ENCODE measurements at places on chromosomes 11 and 22. TPM values are rescaled to one million over a fixed set of nuclear protein-coding genes. Genes with fewer than 3 reads are reported as not detected.

- H3K4me3 ChIP-seq = no peak overlapping the region
- H3K27me3 ChIP-seq = no peaks in the 10 kb centered on the region
- H3K27ac ChIP-seq = no peak overlapping the region
- no peaks in the 10 kb centered on the region for H3K36me3 ChIP-seq
- DNase-seq = no peak
Measured at GRCh38 chr11:27076121-27076589, 35.5 kb downstream of the BBOX1 start.

- DNase-seq = no peak
- H3K4me1 ChIP-seq = no peaks in the 10 kb centered on the region
- H3K27ac ChIP-seq = no peak overlapping the region
- no peaks in the 10 kb centered on the region for H3K27me3 ChIP-seq
- H3K36me3 ChIP-seq = no peaks in the 10 kb centered on the region
Measured at GRCh38 chr11:42315846-42316245, 856.4 kb upstream of the LRRC4C start.

DNA sequence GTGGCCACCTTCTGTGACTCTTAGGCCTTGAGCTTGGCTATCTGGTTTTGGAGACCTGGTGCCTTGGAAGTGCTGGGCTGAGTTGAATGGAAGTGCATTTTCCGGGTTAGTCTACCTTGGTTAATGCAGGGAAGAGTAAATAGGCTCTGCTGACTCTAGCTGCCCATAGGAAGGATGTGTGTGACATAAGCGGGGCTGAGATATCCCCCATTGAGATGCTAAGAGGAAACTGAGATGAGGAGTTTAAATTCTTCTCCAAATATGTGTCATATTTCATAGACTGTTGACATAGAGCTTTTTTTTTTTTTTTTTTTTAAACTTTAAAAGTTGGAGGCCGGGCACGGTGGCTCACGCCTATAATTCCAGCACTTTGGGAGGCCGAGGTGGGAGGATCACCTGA, 30.8 kb downstream of the ZNRF3 start:
- H3K36me3 ChIP-seq = no peaks in the 10 kb centered on the region
- DNase-seq = no peak
- no peak overlapping the region for H3K4me3 ChIP-seq
- no peaks in the 10 kb centered on the region for H3K4me1 ChIP-seq
- H3K27me3 ChIP-seq = no peaks in the 10 kb centered on the region

Gene ZNF214
- total RNA-seq = not detected

Gene TRPM5
- not detected for total RNA-seq

Gene GAL3ST1
- total RNA-seq = 0.46 TPM

GRCh38 chr11:12044799-12045198, 36.4 kb upstream of the DKK3 start:
- H3K27me3 ChIP-seq = no peaks in the 10 kb centered on the region
- DNase-seq = peak; percentile 10
- no peak overlapping the region for H3K4me3 ChIP-seq
- H3K36me3 ChIP-seq = no peaks in the 10 kb centered on the region
- H3K4me1 ChIP-seq = no peaks in the 10 kb centered on the region

Gene TSGA10IP
- total RNA-seq = not detected

Gene TYR
- total RNA-seq = not detected

DNA sequence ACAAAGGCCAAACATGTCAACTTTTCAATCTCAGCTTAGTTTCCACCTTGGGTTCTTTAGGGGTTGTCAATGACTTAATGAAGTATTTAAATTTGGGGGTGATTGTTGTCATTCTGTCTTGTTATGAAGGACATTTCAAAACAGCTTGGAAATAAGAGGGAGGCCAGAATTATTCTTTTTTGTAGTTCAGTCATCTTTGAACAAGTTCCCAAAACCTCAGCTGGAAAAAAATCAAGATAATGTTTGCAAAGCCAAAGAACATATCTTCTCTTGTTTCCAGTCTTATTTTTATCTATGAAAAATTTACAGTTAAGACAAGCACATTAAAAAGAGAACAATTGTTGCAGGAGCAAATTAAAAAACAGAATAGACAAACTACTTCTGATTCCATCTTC, 612.8 kb downstream of the INSC start:
- H3K27me3 ChIP-seq = no peaks in the 10 kb centered on the region
- H3K4me1 ChIP-seq = no peaks in the 10 kb centered on the region
- no peak overlapping the region for H3K4me3 ChIP-seq

Gene OR8B3
- total RNA-seq = not detected

GRCh38 chr11:46363031-46363407, 15.8 kb downstream of the DGKZ start:
- DNase-seq = no peak
- H3K4me3 ChIP-seq = no peak overlapping the region
- no peaks in the 10 kb centered on the region for H3K36me3 ChIP-seq
- peaks cover 30% of the 10 kb centered on the region for H3K4me1 ChIP-seq
- H3K27me3 ChIP-seq = no peaks in the 10 kb centered on the region
- H3K27ac ChIP-seq = no peak overlapping the region

DNA sequence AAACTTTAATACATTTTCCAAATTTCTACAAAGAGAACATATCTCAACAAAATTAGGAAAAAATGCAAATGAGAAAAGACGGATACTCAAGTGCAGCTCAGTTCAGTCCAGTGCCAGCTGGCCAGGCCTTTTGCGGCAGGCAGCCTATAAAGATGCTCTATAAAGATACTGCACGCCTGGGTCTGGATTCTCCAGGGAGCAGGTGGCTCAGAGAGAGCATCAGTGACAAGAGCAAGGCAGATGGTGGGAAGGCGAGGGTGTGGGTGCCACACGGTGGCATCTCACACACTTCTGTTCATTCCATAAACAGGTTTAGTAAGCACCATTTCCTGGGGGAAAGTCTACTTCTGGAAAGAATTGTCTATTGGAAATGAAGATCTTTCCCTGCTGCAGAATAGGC, 18.1 kb upstream of the SCN3B start:
- H3K4me3 ChIP-seq = no peak overlapping the region
- H3K27me3 ChIP-seq = no peaks in the 10 kb centered on the region
- H3K27ac ChIP-seq = no peak overlapping the region
- H3K4me1 ChIP-seq = no peaks in the 10 kb centered on the region
- H3K36me3 ChIP-seq = no peaks in the 10 kb centered on the region

DNA sequence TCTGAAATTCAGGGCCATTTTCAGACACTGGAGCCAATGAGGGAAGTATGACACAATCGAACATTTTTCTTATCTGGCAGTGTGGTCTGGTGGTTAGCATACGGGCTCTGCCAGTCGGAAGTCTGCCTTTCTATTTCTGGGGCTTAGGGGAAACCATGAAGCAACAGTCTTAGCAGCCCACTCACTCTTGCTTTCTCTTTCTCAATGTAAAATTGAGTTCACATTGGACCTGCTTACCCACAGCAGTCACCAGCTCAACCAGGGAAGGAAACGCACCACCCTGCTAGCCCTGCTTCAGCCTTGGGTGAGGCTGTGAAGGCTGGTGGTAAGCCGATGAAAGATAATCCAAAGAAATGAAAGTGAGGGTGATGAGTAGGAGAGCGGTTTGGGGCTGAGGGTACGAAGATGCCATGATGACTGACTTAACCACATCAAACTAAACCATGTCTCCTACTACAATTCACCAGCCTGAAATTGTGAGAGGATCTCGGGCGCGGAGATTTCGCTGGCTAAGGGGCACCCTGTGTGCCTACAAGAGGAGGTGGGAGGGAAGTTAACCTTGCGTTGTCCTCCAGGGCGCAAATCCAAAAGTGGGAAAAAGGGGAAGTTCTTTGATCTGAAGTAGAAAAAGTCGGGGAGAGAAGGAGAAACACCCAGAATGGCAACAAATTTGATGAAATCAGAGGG, 2.0 kb upstream of the LMO2 start:
- DNase-seq = peak; percentile 84
- H3K36me3 ChIP-seq = no peaks in the 10 kb centered on the region
- peak overlapping the region; percentile 60 for H3K4me3 ChIP-seq

DNA sequence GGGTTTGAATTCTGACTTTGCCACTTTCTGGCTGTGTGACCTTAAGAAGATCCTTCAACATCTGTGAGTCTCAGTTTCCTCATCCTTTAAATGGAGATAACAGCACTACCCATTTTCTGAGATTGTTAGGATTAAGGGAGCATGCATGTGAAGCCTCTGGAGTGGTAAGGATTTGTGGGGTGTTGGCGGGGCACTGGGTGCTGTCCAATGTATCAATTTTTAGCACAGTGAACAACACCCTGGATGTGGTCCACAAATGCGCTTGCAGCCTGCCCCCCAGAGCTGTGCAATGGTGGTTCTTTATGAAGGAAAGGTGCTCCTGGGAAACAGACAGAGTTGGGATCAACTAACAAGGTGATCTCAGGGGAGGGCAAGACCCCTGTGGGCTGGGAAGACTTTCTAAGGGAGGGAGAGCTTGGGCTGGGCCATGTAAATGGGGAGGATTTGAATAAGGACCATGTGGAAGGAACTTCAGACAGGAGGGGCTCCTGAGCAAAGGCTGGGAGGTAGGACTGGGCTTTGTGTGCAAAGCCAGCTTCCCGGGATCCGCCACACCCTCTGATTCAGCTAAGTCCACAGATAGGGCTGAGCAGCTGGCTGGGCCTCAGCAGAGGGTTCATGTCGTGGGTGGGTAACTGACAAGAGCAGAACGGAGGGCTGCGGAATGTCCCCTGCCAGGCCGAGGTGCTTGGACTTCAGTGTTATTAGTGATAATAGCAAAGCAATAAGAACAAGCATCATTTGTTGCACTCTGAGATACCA, 22.7 kb upstream of the RASD2 start:
- H3K4me1 ChIP-seq = no peaks in the 10 kb centered on the region
- peaks cover 35% of the 10 kb centered on the region for H3K27me3 ChIP-seq
- H3K36me3 ChIP-seq = no peaks in the 10 kb centered on the region
- DNase-seq = no peak

Gene RBM4
- 199 TPM for total RNA-seq

Gene BIK
- 1.3 TPM for total RNA-seq

DNA sequence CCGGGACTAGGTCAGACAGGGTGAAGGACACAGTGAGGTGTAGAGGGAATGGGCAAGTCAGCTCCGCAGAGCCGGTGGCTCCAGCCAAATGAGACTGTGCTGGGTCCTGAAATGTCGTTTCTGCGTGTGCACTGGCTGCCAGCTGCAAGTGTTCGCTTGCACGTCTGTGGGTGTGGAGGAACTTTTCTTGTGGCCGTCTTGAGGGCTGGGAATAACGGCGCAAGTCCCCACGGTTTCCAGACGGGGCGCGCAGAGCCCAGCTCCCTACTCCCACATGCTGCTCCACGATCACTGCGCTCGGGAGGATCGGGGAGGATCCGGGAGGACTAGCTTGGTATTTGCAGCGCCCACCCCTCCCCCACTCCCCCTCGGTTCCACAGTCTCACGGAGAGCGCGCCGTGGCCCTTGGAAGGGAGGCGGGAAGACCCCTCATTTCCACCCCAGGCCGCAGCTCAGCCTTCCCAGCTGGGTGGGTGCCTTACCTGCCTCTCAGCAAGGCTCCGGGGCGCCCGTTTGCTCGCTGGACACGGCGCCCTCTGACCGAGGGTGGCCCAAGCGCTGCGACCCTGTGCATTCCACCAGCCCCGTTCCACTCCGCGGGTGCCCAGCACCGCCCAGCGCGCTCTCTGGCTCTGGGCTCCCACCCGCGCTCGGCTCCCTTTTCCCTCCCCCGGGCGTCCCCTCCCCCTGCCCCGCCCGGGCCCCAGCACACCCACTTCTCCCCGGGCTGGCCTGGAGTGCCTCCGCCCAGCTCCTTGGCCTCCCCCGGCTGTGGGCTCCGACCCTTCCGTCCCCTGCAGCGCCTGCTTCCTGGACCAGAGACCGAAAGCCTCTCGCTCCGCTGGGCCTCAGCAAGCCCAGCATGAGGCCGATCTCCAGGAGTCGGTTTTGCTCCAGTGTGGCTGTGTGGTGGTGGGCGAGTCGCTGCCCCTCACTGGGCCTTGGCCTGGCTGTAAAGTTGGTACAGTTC, at the start of gene KCNE3:
KCNE3 (minus strand) TSS at position 634 of the 970 bp plus-strand sequence. CDS start 9,986 bp downstream, outside the sequence.
- DNase-seq = no peak
- H3K27me3 ChIP-seq = peaks cover 27% of the 10 kb centered on the region
- no peak within 1 kb of the TSS for H3K27ac ChIP-seq
- no peak within 1 kb of the TSS for H3K4me3 ChIP-seq
- no peaks in the 10 kb centered on the region for H3K36me3 ChIP-seq

Gene SLC7A4
- not detected for total RNA-seq

DNA sequence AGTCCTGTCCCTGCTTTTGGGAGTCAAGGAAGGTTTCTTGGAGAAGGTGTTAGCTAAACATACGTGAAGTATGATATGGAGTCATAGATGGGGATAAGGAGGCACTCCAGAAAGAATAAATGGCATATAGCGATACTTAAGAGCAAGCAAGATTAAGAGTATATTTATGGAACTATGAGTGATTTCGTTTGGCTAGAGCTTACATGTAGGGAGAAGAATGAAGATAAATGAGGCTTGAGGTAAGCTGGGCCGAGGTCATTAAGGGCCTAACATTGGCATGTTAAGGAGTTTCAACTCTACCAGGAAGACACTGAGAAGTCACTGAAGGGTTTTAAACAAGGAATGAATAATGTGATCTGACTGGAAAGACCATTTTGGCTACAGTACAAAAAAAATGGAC, 33.3 kb downstream of the EIF3M start:
- no peaks in the 10 kb centered on the region for H3K4me1 ChIP-seq
- no peaks in the 10 kb centered on the region for H3K36me3 ChIP-seq
- no peak overlapping the region for H3K4me3 ChIP-seq

GRCh38 chr11:35144806-35145205, 5.8 kb downstream of the CD44 start:
- H3K27me3 ChIP-seq = no peaks in the 10 kb centered on the region
- peaks cover 80% of the 10 kb centered on the region for H3K4me1 ChIP-seq
- H3K36me3 ChIP-seq = peaks cover 46% of the 10 kb centered on the region
- DNase-seq = no peak
- peak overlapping the region; percentile 87 for H3K27ac ChIP-seq

- no peak overlapping the region for H3K4me3 ChIP-seq
- H3K27me3 ChIP-seq = no peaks in the 10 kb centered on the region
- no peak overlapping the region for H3K27ac ChIP-seq
- no peak for DNase-seq
- H3K36me3 ChIP-seq = peaks cover 12% of the 10 kb centered on the region
Measured at GRCh38 chr22:42949159-42949558, 65.8 kb downstream of the PACSIN2 start.

Gene CD3G
- 0.34 TPM for total RNA-seq

DNA sequence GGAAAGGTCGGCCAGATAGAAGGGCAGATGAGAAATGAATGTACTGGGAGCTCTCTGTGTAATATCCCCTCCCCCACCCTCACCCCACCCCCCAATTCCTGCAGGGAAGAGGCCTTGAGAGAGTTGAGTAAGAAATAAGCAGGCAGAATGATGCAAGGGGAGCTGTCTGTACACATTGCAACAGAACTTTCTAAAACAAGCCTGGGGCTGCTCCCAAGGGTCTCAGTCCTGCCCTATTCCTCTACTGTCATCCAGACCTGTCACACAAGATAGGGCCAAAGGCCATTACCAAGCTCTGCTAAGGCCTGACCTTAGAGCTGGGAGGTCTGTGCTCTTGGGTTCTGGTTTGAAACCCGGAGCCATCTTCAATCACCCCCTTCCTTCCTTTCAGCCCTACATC, 5.7 kb upstream of the DGAT2 start:
- H3K36me3 ChIP-seq = no peaks in the 10 kb centered on the region
- peaks cover 11% of the 10 kb centered on the region for H3K4me1 ChIP-seq
- no peak overlapping the region for H3K27ac ChIP-seq

DNA sequence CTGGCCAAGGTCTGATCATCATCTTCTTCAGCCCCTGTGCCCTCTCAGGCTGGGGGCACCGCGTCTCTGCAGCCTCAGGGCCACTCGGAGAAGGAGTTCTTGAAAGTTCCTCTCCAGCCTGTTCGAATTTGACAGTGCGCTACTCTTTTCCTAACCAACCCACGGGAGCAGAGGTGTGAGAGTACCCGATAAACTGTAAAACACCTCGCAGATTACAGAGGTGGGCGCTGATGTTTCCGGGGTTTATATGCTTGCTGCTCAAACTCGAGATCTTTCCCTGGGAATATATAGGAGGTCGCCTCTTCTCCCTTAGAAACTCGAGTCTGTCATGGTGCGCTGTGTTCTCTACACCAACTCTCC, 515 bp downstream of the CTR9 start:
- H3K4me3 ChIP-seq = peak overlapping the region; percentile 77
- H3K36me3 ChIP-seq = peaks cover 32% of the 10 kb centered on the region
- H3K27me3 ChIP-seq = no peaks in the 10 kb centered on the region
- peaks cover 12% of the 10 kb centered on the region for H3K4me1 ChIP-seq

Gene VPS51
- 225 TPM for total RNA-seq

Gene OR6Q1
- not detected for total RNA-seq

All from B cell (primary cell).